ENCODE measurements at places on chromosomes 5 and 9.
A peak's percentile ranks its signal among the peaks of the same experiment; 100 is the strongest.

DNA sequence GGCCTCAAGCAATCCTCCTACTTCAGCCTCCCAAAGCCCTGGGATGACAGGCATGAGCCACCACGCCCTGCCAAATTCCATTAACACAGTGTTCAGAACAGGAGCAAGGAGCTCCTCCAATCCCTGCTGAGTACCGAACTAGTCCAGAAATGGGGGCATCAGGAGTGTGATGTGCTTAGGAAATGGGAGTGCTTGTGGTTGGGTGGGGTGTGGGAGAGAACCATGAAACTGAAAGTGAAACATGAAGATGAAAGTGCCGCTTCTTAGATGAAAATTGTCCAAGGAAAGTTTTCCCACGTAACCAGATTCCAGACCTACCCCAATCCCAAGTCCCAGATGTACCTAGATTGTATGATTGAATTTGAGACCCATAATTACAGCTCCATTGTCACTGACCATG lies 16.7 kb upstream of the ZNF131 start:
- no peak for DNase-seq

GRCh38 chr5:86748538-86749105 lies 130.9 kb downstream of the COX7C start:
- no peak for DNase-seq

DNA sequence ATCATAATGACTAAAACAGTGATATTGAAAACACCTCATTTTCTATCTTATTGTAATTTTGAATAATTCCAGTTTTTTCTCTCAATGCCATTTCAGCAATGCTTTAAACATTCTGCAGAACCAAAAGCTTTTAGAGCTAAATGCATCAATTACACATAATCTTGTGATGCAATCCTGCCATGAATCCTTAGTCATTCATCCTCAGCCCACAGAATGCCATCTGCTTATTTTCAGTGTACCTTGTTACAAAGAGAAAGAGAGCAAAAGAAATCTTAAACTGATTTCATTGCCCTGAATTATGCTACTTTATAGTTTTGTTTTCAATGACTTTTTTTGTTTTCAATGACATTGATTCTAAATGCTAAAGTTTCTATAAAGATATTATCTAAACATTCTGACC lies 1234.8 kb upstream of the C9orf72 start:
- no peak for DNase-seq

- no peak for DNase-seq
Measured at GRCh38 chr5:37110135-37110534, 139.0 kb downstream of the CPLANE1 start.

- no peak for DNase-seq
Measured at GRCh38 chr9:82673919-82674318, 389.0 kb downstream of the RASEF start.

- no peak for DNase-seq
Measured at GRCh38 chr9:35669331-35670145, 4.2 kb upstream of the CA9 start.

GRCh38 chr5:40480392-40480791 lies 199.3 kb upstream of the PTGER4 start:
- DNase-seq, result no peak

DNA sequence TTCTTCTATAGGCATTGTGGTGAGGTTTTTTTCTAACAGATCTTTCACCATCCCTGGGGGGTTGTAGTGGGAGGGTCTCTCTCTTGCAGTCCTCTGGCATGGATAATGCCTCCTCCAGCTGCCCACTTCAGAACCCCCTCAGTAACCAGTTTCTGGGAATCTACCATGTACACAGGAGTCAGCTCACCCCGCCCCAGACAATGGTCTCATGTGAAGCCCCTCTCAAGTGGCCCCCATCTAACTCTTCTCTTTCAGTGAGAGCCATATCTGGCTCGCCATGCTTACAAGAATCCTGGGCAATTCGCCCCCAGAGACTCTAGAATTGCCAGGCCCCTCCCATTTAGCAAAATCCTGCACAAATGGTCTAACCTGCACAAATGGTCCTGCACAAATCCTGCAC lies 144.4 kb upstream of the FSTL4 start:
- DNase-seq, result no peak

DNA sequence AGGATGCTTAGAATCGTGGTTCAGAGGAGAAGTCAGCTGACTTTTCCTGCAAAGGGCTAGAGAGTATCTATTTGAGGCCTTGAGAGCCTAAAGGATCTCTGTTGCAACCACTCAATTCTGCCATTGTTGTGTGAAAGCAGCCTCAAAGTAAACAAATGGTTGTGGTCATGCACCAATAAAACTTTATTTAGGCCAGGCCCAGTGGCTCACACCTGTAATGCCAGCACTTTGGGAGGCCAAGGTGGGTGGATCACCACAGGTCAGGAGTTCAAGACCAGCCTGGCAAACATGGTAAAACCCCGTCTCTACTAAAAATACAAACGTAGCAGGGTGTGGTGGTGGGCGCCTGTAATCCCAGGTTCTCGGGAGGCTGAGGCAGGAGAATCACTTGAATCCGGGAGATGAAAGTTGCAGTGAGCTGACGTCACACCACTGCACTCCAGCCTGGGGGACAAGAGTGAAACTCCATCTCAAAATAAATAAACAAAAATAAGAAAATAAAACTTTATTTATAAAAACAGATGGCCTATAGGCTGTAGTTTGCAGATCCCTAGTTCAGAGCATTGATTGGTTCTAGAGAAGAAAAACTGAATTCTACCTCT lies 135.9 kb upstream of the KLF4 start:
- DNase-seq, result no peak

DNA sequence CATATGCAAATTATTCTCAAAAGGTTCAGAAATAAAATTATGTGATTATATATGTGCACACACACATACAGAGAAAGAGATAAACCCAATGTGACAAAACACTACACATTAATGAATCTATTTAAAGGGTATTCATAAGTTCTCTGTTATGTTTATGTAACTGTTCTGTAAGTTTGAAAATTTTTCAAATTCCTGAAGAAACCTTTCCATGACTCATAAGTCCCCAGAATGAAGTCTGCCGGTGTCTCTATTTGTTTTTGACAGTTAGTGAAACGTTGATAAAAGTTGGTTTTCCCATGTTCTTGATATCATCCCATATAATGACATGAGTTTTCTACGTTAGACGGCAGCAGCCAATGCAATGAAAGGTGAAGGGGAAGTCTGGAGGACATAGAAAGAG lies 199.5 kb upstream of the PUM3 start:
- no peak for DNase-seq

- DNase-seq, result no peak
Measured at GRCh38 chr9:29548436-29548835, 1975.2 kb upstream of the C9orf72 start.

- DNase-seq, result no peak
Measured at GRCh38 chr5:93117751-93118531, 463.1 kb downstream of the NR2F1-AS1 start.

DNA sequence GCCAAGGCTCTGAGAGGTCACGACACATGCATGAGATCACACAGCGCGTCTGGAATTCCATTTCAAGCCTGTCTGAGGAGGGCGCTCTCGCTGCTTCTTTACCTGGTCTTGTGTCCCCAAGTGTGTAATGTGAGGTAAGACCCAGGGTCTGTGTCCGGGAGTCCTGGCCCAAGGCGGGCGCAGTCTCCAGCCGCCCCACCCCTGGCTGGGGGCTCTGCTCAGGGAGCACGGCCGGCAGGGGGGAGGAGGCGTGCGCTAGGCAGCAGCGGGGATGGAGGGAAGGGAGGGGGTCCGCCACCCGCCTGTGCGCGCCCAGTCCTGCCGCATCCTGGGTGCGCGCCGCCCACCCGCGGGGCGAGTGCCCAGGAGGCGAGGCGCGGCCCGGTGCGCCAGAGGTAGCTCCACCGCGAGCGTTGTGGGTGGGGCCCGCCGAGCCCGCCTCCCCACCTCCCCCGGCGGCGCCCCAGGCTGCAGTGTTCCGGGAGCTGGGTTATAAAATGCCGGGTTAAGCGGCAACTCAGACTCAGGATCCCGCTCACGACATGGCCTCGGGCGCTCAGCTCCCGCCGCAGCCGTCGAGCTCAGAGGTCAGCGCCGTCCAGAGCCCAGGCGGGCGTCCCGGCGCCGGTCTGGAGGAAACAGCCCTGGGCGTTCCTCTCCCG lies at the start of gene CCNI2:
Gene CCNI2, plus strand, starts transcription at position 473 of the 662 bp plus-strand sequence. Its CDS starts 70 bp downstream, at position 543.
- peak; percentile 36 for DNase-seq

GRCh38 chr5:146213210-146213826 lies 9.9 kb downstream of the RBM27 start:
- DNase-seq, result no peak

GRCh38 chr5:177317959-177318377 lies 6.3 kb upstream of the MXD3 start:
- peak; percentile 57 for DNase-seq

DNA sequence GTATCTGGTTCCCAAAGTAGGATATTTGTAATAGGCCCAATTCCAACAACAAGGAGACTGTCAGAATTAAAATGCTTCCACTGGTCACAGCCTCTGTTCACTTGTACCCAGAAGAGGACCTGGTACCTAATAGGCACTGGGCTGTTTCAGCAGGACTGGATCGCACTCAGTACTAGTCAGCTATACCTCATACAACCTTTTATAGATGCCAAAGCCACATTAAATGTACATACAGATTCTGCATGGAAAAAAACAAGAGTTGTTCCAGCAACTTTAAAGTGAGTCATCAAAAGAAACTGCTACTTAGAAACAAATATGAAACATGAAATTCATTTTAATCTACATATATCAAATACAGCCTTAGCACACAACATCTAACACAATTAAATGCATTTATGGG lies 87.5 kb downstream of the GPR21 start:
- no peak for DNase-seq

- no peak for DNase-seq
Measured at GRCh38 chr5:39995990-39996389, 571.2 kb upstream of the DAB2 start.

DNA sequence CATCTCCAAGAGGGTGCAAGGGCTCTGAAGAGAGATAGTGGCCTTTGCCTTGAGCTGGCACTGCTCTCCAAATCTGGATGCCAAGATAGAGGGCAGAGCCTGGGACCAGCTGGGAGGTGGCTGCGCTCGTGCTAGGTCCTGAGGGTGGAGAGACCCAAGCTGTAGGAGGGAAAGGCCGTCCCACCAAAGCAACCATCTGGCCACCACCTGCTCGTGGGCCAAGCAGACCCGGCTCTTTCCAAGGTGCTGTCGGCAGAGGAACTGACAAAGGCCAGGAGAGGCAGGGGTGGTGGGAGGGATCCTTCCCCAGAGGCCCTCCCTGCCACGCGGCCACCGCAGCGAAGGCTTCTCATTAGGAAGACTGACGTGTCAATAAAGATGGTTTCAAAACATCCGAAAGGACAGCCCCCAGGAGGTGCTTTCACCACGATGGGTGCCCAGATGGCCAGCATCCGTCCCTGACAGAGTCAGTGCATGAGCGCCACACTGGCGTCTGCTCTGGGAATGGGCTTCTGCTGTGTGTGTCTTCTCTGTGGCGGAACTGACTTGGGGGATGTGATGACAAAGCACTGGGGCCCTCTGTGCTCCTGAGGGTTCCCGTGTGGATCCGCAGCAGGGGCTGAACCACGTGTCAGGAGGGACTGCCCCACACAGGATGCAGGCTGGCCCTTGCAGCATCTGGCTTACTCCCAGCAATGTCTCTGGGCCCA lies 213.5 kb downstream of the FANCC start:
- DNase-seq, result no peak

DNA sequence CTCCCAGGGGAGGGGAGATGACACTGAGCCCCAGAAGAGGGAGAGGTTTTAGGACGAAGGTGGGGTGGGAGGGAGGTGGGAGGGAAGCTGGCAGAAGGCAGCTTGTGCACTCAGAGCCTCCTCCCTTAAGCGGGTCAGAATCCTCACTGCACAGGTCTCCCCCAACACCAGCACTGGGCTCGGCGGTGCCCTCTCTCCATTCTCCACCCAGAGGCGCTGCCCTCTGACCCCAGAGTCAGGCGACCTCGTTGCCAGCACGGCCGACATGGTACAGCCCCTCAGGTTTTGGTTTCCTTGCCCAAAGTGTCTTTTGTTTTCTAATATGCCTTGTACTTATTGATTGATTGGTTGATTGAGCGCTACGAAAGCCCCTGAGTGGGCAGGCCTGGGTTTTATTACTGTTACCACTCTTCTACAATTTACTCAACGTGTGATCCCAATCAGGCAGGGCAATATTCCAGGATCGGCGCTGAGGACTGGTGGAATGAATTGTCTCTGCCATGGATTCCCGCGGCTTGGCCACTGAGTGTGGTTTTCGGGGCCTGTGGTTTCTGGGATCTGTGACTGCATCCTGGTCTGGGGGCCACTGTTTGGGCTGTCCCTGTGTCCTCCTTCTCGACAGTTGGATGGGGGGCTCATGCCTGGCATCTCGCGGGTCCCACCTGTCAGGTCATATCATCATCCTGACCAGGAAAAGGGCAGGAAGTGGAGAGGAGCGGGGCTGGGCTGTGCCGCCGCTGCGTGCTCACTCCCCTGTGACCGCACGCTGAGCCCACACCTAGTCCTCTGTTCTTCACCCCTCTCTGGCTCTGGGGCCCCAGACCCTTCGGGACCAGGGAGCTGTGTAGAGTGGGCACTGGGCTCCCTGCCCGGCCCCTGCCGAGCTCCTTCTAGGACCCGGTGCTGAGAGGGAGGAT lies 9.6 kb upstream of the FCN2 start:
- DNase-seq, result no peak

DNA sequence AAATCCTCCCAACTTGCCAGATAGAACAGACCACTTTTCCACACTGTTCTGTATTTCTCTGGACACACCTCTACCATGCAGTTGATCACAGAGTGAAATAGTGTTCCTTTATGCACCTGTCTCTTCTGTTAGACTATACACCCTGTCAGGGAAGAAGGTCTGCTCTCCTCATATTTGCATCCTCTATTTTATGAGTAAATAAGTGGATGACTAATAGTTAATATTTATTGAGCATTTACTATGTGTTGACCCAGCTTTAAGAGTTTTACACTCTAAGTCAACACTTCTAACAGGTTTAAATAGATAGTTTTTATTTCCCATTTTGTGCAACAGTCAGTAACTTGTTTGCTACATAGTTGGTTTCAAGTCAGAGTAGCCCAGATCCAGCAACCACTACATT lies 452.8 kb upstream of the MPDZ start:
- no peak for DNase-seq

DNA sequence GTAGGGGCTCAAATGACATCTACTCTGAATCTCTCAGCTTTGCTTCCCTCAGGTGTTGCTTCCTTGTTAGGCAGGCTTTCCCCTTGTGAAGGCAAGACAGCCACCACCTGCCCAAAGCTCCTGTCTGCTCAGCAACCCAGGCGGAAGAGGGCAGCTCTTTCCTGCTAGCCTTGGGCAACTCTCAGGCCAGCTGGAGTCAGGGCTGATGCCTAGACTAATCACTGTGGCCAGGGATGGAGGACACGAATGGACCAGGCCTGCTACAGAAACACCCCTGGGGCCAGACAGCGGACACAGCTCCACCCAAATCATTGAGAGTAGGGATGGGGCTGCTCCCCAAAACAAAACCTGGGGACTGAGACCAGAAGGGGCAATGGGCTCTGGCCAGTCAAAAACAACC lies 138.0 kb downstream of the MTX3 start:
- DNase-seq, result no peak

DNA sequence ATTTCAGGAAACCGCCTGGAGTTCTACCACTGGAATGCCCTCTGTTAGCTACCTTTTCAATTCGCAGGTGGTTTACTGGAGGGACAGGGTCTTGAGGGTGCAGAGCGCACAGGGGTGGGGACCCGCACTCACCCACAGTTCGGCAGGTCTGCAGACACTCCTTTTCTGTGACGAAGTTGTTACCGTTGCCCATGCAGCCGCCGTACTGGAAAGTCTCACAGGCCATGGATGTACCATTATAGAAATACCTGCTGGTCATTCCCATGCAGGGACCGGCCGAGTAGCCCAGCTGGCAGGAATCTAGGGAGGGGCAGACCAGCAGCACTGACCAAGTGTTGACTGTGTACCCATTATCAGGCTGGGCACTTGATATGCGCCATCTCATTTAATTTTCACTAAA lies 16.8 kb downstream of the AMBP start:
- DNase-seq, result no peak
